ENCODE measurements at places on chromosomes 13 and 19.

- no peak for DNase-seq
Observed at GRCh38 chr19:47507924-47508553, 6.8 kb downstream of the NAPA start.

DNA sequence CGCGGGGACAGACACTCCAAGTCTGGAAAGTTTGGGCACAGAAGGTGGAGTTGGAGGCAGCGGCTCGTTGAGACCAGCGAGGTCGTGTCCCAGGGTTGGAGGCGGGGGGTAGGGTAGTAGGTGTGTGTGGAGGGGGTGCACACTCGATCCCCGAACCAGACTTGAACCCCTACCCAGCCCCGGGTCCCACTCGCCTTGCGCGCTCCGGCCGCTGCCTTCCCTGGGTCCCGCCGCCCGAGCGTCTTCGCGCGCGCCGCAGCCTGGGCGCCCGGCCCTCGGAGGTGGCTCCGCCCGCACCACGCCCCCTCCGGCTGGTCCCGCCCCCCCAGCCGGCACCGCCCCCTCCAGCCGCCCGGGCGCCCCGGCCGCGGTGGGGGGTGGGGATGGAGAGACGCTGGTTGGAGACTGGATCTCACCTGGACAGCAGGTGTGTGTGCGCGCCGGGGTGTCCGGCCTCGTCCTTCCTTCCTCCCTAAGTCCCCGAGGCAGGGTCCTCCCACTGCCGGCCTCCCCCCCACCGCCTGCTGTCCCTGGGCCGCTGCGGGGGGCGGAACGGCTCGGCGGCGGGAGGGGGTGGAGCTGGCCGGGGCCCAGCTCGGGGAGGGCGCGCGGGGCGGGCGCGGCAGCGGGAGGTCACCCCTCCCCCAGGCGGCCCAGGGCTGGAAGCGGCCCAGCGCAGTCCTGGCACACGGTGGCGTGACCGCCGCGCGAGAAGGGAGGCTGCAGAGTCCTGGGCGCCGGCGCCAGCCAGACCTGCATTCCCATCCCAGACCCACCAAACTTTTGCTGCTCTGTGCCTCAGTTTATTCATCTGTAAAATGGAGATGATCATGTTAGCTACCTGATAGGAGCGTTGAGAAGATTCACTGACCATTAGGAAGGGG lies at the start of gene KANK2:
Gene KANK2 (minus strand): TSS at position 255 of the 884 bp plus-strand sequence. CDS start 3,034 bp downstream, outside the sequence.
- DNase-seq, result peak; percentile 68

- DNase-seq, result no peak
Observed at GRCh38 chr19:34676697-34677385, at the start of gene SCGB2B2. Gene SCGB2B2 (minus strand): TSS chr19:34677159. CDS start chr19:34594563, 82,596 bp downstream.

- peak; percentile 5 for DNase-seq
Observed at GRCh38 chr19:48695743-48696352, at the start of gene FUT2. Gene FUT2 (plus strand): TSS chr19:48695971. CDS start chr19:48702957, 6,986 bp downstream.
